Activated T-helper 2 cell treated with anti-CD3 and anti-CD28 coated beads, Interferon-gamma antibody, Interleukin-2, Interleukin-4, amounts not matched to agents 10 μg/mL and 5 μg/mL and 100 μg/mL, durations not matched to agents 14 hours and 24 hours and 36 hours (primary cell): ENCODE measurements at places on chromosomes 3 and 15. TPM values are rescaled to one million over a fixed set of nuclear protein-coding genes. Genes with fewer than 3 reads are reported as not detected.

- no peak overlapping the region for H3K27ac ChIP-seq
- peaks cover 12% of the 10 kb centered on the region for H3K4me1 ChIP-seq
- no peak for DNase-seq
Observed at GRCh38 chr3:72810659-72811434, 37.4 kb downstream of the SHQ1 start.

DNA sequence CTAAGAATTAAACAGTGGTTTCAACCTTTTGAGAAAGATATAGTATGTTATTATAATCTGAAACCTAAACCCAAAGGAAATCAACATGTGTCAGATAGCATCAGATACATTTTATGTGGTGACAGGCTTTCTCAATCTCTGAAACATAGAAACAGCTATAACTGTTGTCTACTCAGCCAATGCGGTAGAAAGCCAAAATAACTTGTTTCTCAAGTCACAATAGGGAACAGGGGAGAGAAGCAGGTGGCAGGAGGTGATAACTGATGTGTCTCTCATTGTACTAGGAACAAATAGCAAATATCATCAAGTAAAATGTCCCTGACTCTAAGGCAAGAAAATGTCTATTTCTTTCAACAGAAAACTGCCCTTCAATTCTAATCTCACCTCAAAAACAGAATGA lies 38.6 kb downstream of the DENND6A start:
- H3K4me3 ChIP-seq: no peak overlapping the region
- H3K27ac ChIP-seq: peak overlapping the region; percentile 26
- peaks cover 80% of the 10 kb centered on the region for H3K36me3 ChIP-seq
- DNase-seq: no peak

DNA sequence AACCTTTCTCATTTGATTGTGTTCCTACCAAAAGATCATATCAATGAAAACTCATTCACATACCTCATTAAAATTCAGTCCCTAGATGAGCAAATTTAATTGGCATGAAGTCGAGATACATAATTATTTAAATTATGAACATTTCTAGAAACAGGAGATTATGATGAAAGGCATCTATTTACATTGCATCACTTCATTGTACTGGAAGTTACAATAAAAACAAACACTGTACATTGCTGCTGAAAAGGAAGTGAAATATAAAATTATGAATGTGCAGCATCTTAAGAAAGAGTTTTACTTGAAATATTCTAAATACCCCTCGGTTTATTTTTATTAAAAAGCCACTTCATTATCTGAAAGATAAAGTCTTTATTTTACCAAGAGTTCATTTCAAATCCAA lies 163.4 kb upstream of the ZNF385D start:
- no peak overlapping the region for H3K4me3 ChIP-seq
- no peak for DNase-seq
- H3K27me3 ChIP-seq: no peaks in the 10 kb centered on the region
- H3K4me1 ChIP-seq: no peaks in the 10 kb centered on the region

DNA sequence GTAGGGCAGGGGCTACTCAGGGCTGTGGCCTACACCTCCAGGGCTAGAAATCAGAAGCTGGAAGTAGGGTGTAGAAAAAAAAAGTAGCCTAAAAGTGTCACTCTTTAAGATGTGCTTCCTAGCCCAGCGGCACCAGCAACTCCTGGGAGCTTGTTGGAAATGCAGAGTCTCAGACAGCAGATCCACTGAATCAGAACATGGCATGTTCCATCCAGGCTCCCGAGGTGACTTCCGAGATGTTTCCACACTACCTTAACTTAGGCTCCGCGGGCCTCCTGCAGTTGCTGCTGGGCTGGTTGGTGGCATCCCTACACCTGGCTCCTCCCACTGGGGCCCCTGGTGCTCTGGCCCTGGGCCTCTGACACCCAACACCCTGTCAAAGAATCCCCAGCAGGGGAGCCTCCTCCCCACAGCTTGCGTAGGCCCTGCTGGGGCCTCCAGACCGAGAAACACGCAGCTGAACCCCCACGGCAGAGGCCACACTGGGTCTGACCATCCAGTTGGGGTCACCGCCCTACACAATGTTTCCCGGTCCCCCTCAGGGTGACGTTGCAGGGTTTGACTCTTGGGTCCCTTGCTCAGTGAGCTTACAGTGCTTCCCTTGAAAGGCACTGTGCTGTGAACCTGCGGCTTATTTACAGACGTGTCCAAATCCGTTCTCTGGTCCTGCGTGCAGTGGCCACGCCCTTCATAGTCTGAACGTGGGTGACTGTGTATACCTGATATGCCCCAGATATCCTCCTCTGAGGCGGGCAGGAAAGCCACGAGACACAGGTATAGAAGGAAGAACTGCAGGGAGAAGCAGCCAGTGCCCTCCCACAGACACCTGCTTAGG lies 46.5 kb downstream of the FAM174B start:
- no peaks in the 10 kb centered on the region for H3K36me3 ChIP-seq
- H3K4me3 ChIP-seq: no peak overlapping the region
- H3K27ac ChIP-seq: no peak overlapping the region

PPIB gene
- total RNA-seq: 457 and 465 TPM in 2 replicates

KY gene
- not detected in 2 replicates for total RNA-seq

GRCh38 chr3:35857004-35857403 lies 217.7 kb downstream of the ARPP21 start:
- H3K27ac ChIP-seq: no peak overlapping the region
- H3K27me3 ChIP-seq: no peaks in the 10 kb centered on the region
- DNase-seq: no peak
- H3K4me3 ChIP-seq: no peak overlapping the region
- H3K4me1 ChIP-seq: no peaks in the 10 kb centered on the region

DNA sequence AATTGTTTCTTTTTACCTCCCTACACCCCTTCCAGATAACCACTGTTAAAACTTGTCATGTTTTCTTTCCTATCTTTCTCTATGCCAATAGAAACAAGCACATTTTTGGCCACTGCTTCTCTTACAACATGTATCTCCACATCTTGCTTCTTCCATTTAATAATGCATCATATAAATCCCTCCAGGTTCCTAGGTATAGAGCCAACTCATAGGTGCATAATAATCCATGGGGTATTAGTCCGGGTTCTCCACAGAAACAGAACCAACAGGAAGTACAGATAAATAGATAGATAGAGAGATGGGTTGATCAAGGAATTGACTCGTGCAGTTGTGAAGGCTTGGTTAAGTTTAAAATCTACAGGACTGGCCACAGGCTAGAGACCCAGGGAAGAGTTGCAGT lies 41.5 kb upstream of the PSMD6 start:
- H3K4me1 ChIP-seq: no peaks in the 10 kb centered on the region
- DNase-seq: no peak
- no peak overlapping the region for H3K27ac ChIP-seq
- H3K36me3 ChIP-seq: no peaks in the 10 kb centered on the region
- no peak overlapping the region for H3K4me3 ChIP-seq

DNA sequence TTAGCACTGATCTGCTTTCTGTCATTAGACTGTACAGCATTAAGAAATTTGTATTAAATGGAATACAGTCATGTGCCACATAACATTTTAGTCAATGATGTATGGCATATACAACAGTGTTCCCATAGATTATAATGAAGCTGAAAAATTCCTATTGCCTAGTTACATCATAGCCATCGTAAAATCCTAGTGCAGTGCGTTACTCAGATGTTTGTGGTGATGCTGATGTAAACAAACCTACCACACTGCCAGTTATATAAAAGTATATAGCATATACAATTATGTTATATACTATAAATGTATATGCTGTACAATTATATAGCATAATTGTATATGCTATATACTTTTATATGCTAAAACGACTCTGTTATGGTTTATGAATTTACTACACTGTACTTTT lies 41.7 kb downstream of the APH1B start:
- H3K27ac ChIP-seq: no peak overlapping the region
- DNase-seq: no peak
- no peak overlapping the region for H3K4me3 ChIP-seq
- no peaks in the 10 kb centered on the region for H3K4me1 ChIP-seq

ARPIN gene
- total RNA-seq: not detected in 2 replicates

- no peaks in the 10 kb centered on the region for H3K4me1 ChIP-seq
- DNase-seq: no peak
- peaks cover 37% of the 10 kb centered on the region for H3K27me3 ChIP-seq
- no peaks in the 10 kb centered on the region for H3K36me3 ChIP-seq
Observed at GRCh38 chr15:51103330-51103729, 8.6 kb upstream of the TNFAIP8L3 start.

GOLGA8Q gene
- total RNA-seq: 1.3 and 1.4 TPM in 2 replicates

PPP2R3A gene
- 0.09 and 0.11 TPM in 2 replicates for total RNA-seq

DNA sequence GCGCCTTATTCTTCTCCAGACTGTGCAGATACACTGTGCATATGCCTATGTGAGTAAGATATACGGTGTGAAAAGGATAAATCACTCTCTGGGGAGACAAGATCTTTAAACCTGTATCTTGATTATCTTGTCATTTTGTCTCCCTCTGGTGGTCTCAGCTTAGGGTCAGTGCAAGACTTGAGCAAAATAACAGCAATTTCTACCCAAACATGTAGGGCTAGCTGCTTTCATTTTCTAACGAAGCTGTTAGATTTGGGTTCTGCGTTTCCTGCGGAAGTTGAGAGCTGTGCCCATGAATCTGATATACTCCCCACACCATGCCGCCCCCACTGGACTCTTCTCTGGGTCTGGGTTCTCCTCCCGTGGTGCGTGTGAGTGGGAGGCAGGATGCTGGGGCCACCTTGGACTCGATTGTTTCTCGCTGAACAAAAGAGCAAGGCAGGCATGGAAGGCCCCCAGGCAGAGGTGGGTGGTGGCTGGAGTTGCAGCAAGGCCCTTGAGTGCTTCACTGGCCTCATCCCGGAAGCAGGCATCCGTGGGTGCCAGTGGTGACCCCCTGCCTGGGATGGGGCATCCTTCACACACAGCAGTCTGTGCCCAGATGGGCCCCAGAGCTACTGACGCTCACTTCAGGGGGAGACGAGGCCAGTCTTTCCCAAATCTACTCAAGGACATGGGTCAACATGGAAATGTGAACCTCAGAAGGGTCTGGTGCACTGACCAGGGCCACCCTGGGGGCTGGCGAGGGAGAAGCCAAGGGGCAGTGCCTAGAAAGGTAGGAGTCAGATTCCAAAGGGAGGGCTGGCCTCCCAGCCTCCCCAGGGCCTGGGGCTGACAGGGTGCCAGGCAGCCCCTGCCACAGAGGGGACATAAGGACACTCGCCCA lies 179.6 kb downstream of the NSMCE3 start:
- DNase-seq: no peak
- H3K27ac ChIP-seq: peak overlapping the region; percentile 26
- H3K4me3 ChIP-seq: no peak overlapping the region
- H3K36me3 ChIP-seq: no peaks in the 10 kb centered on the region
- H3K4me1 ChIP-seq: peaks cover 11% of the 10 kb centered on the region
- H3K27me3 ChIP-seq: no peaks in the 10 kb centered on the region

- peaks cover 27% of the 10 kb centered on the region for H3K36me3 ChIP-seq
- H3K4me1 ChIP-seq: peaks cover 53% of the 10 kb centered on the region
- DNase-seq: peak; percentile 77
- peak overlapping the region; percentile 94 for H3K4me3 ChIP-seq
Observed at GRCh38 chr3:122679085-122679881, 1.4 kb upstream of the PARP14 start.

DNA sequence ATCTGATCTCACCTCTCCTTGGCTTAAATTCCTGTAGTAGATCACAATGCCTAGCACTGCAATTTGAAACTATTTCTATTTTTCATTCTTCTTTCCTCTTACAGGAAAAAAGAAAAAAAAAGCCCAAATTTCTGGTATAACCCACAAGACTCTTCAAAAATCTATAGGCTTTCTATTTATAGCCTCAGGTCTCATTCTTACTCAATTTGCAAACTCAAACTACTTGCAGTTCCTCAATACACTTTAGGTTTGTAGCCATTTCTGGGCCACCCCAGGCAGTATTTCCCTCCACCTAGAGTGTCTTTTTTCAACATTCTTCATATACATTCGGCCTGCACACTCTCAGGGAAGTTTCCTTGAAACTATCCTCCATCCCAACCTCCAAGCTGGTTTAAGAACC lies 169.0 kb downstream of the TBC1D5 start:
- peaks cover 13% of the 10 kb centered on the region for H3K4me1 ChIP-seq
- H3K27ac ChIP-seq: no peak overlapping the region
- no peaks in the 10 kb centered on the region for H3K27me3 ChIP-seq
- DNase-seq: no peak
- H3K36me3 ChIP-seq: no peaks in the 10 kb centered on the region
- H3K4me3 ChIP-seq: no peak overlapping the region

- no peaks in the 10 kb centered on the region for H3K36me3 ChIP-seq
- DNase-seq: no peak
- H3K27ac ChIP-seq: no peak overlapping the region
- no peak overlapping the region for H3K4me3 ChIP-seq
Observed at GRCh38 chr3:139226731-139227130, 117.1 kb upstream of the MRPS22 start.

DNA sequence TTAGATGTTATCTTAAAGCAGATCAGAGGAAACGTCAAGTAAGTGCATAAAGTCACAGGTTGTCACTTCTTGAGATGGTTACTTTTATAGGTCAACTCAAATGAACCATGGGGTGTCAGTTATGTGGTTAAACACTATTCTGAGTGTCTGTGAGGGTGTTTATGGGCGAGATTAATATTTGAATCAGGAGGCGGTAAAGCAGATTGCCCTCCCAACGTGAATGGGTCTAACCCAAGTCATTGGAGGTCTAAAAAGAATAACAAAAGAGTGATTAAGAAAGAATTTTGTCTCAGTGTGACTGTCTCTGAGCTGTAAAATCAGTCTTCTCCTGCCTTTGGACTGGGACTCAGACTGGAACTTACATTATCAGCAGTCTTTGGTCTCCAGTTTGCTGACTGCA lies 977.5 kb downstream of the NAALADL2 start:
- H3K27ac ChIP-seq: no peak overlapping the region
- no peak overlapping the region for H3K4me3 ChIP-seq
- H3K36me3 ChIP-seq: no peaks in the 10 kb centered on the region
- DNase-seq: no peak
- H3K4me1 ChIP-seq: no peaks in the 10 kb centered on the region

GRCh38 chr3:11195201-11195600 lies 40.9 kb downstream of the HRH1 start:
- H3K4me1 ChIP-seq: peaks cover 14% of the 10 kb centered on the region
- H3K4me3 ChIP-seq: no peak overlapping the region
- H3K36me3 ChIP-seq: no peaks in the 10 kb centered on the region
- H3K27me3 ChIP-seq: peaks cover 1% of the 10 kb centered on the region
- no peak overlapping the region for H3K27ac ChIP-seq
- no peak for DNase-seq

FES gene
- total RNA-seq: 51.9 and 55.8 TPM in 2 replicates
